ENCODE measurements at places on chromosomes 2 and 18.

DNA sequence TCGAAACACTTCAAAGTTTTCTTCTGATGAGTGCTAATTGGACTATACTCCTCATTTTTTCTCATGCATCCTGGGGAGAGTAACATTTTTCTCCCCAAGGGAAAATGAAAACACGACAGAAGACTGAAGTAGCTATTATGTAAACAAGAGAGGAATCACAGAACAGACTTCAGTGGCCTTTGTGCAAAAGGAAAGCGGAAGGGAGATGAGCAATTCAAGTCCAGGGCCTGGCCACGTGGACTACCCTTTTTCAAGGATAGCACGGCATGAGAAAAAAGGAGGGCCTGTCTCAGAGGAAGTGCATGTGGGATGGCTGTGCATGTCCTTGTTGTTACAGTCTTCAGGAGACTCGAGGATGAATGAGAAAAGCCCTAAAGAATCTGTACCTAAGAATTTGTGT is 43.8 kb upstream of the KCNE4 start:
- DNase-seq, result no peak

GRCh38 chr18:69680123-69680522 is 267.6 kb downstream of the CD226 start:
- DNase-seq, result no peak

DNA sequence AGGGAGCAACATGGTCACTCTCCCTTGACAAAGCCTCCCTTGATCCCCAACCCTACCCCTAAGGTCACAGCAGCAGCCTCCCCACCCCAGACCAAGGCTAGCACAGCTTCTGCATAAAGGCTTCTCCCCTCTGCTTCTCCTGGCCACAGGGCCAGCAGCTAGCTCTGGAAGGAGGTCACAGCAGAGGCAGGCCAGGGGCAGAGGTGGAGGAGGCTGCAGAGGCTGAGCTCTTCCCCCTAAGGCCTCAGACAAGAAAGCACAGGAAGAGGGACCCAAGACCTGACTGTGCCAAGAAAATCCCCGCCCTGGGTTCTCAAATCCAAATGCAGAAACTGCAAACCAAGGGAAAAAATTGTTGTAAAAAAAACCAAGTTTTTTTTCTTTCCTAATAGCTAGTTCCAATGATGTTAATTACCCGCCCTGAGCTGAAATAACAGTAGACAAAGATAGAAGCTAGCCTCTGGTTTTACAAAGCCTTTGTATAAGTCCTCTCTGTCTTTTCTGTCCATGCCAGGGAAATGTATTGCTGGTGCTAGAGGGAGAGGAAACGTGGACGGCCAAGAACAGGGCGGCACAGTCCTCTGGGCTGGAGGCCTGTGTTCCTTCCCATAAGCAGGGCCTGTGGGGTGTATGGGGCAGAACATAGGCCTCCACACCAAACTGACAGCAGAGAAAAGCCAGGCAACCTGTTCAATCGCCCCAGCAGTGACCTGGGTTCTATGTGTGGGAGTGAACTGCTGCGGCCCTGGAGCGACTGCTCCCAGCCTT is 79.5 kb downstream of the POLR1A start:
- no peak for DNase-seq

DNA sequence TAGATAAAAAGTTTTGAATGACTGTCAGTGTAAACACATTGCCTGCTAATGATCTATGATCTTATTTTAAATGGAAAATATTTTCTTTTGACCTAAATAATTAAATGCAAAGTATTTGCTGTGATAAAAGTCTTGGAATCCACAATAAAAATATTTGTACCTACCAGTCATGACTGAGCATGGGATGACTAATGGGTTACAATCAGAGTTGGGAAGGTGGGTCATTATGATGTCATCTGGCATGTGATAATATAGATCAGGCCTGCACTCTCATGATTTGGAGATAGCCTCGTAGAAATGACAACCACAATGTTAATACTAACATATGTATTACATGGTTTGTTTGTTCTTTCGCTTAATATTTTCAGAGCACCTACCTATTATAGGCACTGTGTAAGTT is 848.8 kb upstream of the KLHL29 start:
- DNase-seq, result no peak

DNA sequence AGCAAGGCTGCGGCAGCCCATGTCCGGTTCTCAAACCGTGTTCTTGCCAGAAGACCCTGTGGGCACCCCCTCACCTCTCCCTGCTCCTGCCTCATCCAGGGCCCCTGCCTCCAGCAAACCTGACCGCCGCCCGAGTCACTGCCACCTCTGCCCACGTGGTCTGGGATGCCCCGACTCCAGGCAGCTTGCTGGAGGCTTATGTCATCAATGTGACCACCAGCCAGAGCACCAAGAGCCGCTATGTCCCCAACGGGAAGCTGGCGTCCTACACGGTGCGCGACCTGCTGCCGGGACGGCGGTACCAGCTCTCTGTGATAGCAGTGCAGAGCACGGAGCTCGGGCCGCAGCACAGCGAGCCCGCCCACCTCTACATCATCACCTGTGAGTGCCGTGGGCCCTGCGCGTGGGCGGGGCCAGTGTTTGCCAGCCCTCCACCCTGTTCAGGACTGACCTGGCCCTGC is 32.2 kb downstream of the MTERF4 start:
- DNase-seq, result no peak

DNA sequence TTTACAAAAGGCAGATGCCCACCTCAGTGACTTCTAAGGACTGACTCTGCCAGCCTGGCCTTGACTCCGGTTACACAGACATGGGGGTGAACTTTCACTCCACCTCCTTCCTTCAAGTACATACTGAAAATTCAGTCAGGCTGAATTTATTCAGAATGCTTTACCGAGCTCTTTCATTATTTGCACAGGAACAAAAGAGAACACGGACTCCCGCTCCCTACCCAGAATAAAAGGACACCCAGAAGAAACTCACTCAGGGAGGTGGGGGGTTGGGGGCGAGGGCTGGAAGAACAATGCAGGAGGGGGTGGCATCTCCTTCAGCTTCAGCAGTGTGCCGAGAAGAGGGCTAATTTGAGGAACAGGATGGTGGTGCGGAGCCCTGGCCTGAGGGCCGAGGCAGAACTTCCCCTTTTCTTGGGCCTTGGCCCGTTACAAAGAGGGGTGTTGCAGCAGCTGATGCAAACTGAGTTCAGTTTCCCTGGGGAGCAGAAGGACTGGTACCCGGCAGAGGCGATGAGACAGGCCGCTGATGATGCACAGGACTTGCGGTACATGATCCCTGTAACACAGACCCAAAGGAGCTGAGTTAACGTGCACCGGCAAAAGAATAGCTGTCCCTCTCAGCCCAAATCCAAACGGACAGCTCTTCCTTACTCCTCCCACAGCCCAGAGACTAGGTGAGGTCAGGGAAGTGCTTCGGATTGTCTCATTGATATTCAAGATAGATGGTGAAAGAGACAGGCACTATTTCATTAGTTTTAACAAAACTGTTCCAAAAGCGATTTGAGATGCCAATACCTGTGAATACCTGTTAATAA is 24.1 kb downstream of the LYPD1 start:
- DNase-seq, result no peak

- DNase-seq, result no peak
Measured at GRCh38 chr2:64766841-64767669, 113.3 kb upstream of the SERTAD2 start.

DNA sequence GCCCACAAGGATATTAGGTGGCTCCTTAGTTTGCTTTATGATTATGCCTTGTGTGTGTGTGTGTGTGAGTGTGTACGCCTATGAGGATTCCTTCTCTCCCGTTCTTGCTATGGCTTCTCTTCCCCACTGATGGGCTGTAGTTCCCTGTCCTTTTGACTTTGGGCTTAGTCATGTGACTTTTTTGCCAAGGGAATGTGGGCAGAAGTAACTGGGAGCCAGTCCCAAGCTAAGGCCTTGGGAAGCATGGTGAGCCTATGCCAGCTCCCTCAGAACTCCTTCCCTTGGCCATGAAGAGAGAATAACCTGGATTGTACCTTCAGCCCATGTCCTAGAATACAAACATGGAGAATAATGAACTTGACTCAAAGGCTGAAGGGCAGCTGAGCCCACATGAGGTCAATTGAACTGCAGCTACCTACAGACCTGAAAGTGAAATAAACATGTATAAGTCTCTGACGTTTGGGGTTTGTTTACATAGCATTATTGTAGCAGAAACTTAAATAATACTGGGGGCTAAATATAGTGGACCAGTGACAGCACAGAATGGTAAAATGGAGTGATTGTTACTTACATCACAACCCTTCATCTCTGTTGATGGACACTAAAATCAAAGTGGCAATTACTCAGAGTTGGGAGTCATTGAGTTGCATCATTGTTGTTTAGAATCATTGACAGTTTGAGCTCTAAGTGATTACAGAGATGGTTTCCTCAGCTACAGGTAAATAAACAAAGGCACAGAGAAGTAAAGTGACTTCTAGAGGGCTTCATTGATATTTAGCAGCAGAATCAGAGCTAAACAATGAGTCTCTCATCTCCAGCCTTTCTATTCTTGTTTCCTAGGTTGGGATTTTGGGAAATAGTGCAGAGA is 15.3 kb upstream of the IL36G start:
- no peak for DNase-seq

DNA sequence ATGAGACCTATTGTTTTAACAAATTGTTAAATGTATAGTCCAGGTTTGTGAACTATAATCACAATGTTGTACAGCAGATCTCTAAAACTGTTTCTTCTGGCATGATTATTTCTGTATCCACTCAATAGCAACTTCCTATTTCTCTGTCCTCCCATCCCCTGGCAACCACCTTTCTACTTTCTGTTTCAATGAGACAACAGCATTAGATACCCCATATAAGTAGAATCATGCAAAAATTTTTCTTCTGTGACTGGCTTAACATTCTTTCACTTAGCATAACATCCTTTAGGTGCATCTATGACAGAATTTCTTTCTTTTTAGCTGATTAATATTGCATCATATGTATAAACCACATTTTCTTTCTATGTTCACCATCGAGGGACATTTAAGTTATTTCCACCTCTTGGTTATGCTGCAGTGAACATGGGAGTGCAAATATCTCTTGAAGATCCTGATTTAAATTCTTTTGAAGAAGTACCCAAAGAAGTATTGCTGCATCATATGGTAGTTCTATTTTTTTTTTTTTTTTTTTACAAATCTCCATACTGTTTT is 713.5 kb downstream of the LRP1B start:
- DNase-seq, result no peak

DNA sequence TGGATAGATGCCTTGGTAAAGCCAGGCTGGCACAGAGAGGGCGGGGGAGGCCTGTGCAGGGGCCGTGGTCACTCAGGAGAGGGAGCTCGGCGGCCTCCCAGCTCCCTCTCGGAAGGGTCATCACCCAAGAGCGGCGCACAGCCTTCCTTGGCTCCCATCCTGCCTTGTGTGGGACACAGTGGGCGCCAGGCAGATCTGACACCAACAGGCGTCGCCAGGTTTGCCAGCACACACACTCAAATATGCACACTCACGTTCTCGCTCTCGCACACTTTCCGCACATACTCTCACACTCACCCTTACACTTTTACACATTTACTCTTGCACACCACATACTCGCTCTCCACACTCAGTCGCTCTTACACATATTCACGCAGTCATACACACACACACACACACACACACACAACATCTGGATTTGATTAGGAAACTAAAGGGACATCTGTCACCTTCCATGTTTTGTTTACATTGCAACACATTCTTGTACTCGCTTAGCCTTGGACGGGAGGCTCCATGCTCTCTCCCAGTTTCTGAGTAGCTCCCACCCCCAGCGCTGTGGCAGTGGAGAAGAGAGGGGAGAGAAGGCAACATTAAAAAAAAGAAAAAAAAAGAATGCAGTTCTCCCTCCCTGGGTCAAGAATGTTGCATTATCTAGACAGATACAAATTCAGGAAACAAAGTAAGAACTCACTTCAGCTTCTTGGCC is 10.5 kb downstream of the CHMP1B start:
- no peak for DNase-seq

DNA sequence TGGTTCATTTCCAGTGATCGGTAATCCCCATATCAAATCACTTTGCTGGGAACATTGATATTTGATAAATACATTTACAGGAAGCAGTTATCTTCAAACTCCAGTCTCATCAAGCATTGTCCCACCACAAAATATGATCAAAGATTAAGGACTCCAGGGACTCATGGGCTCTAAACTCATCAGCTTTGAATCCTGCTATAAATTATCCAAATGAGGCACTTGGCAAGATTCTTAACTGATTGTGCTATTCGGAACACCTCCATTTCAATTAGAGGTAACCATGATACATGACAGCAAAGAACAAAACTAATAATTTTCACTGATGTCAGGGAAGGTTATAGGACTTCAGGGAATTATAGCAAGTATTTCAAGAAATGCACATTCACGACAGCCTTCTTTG is 1088.1 kb upstream of the PIK3C3 start:
- no peak for DNase-seq

- no peak for DNase-seq
Measured at GRCh38 chr2:237156031-237156856, 70.6 kb downstream of the COPS8 start.

DNA sequence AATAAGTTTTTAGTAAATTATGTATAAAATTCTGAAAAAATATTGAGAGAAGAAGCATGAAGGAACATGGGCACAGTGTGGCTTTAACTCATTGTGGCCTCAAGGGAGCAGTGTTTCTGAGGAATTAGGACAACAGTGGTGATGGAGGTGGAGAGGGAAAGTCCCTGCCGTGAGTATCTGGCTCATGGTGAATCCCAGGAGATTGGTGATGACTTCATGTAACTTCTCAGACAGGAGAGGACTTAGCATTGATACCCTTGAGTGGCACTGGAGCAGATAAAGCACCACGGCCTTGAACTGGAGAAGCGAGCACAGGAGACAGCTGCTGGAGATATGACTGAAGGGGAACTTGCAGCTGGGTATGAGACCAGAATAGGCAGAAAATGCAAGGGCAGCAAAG is 35.0 kb upstream of the LRP1B start:
- DNase-seq, result no peak

- no peak for DNase-seq
Measured at GRCh38 chr2:21220930-21221329, 97.2 kb downstream of the TDRD15 start.

DNA sequence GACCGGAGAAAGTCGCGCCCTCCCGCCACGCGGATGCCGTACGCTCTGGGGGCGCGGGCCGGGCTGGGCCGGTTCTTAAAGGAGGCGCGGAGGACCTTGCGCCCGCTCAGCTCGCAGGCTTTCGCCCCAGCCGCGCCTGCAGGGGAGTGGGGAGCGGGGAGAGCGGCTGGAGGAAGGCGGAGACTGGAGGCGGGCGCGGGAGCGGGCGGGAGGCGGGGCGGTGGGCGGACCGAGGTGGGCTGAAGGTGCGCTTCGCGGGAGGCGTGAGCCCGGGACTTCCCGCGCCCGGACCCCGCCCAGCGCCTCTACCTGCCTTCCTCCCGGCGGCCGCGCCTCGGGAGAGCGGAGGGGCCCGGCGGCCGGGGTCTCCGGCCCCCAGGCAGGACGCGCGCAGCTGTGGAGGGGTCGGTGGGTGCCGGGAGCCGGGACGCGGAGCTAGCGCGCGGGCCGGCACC is at the start of gene ADRA2B:
TSS of gene ADRA2B (minus strand) at position 148 of the 455 bp plus-strand sequence. CDS start 422 bp downstream, outside the sequence.
- peak; percentile 55 for DNase-seq

GRCh38 chr2:144152817-144153271 is 367.1 kb downstream of the ZEB2 start:
- DNase-seq, result no peak

- no peak for DNase-seq
Measured at GRCh38 chr18:46577546-46577945, 79.5 kb downstream of the LOXHD1 start.

- DNase-seq, result no peak
Measured at GRCh38 chr2:45978302-45978859, 318.8 kb upstream of the EPAS1 start.

Data from GM18507 (cell line).